ENCODE measurements at places on chromosomes 4 and X. TPM values are rescaled to one million over a fixed set of nuclear protein-coding genes. Genes with fewer than 3 reads are reported as not detected.

- peaks cover 13% of the 10 kb centered on the region for H3K36me3 ChIP-seq
- no peak for DNase-seq
- no peak overlapping the region for H3K27ac ChIP-seq
- no peaks in the 10 kb centered on the region for H3K4me1 ChIP-seq
- peak overlapping the region; percentile 86 for H3K4me3 ChIP-seq
Observed at GRCh38 chrX:12790885-12791256, 341 bp upstream of the PRPS2 start.

DNA sequence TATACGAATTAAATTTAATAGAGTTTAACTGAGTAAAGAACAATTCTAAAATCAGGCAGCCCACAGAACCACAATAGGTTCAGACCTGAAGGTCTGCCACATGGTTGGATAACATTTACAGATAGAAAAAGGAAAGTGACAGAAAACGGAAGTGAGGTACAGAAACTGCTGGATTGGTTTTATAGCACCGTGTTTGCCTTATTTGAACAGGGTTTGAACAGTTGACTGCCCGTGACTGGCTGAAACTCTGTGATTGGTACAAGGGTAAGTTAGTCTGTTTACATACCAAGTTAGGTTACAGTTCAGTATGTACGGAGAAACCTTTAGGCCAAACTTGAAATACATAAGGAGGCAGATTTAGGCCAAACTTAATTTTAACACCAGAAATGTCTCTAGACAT lies 64.1 kb upstream of the ATXN3L start:
- H3K4me3 ChIP-seq, result no peak overlapping the region
- H3K27ac ChIP-seq, result no peak overlapping the region
- H3K4me1 ChIP-seq, result peaks cover 16% of the 10 kb centered on the region
- no peaks in the 10 kb centered on the region for H3K36me3 ChIP-seq

DNA sequence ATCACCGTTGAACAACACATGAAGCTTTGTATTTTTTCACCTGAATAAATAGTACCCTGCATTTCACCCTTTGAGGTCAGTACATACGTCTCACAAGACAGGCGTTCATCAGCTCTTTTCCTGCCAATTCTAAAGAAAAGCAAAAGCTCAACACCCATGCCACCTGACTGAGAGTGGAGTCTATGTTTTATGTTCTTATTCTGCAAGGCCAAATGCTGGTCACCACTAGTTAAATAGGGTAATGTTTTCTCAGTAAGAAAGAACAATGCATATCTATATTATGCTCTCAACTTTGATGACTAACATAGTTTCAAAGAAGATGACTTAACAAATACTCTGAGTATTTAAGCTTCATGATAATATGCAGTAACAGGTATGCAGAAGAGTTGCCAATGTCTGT lies 336.3 kb upstream of the BMP3 start:
- H3K4me1 ChIP-seq, result no peaks in the 10 kb centered on the region
- no peak for DNase-seq
- H3K27ac ChIP-seq, result no peak overlapping the region
- no peaks in the 10 kb centered on the region for H3K36me3 ChIP-seq
- no peak overlapping the region for H3K4me3 ChIP-seq
- H3K27me3 ChIP-seq, result no peaks in the 10 kb centered on the region

The PNMA3 gene
- 4.3 TPM for total RNA-seq

The ASB12 gene
- total RNA-seq, result not detected

The MAGEA10 gene
- total RNA-seq, result not detected
